Posterior vena cava (tissue), 2 donors: ENCODE measurements at places on chromosomes 16 and 17. TPM values are rescaled to one million over a fixed set of nuclear protein-coding genes. Genes with fewer than 3 reads are reported as not detected.

- DNase-seq: no peak
Measured at GRCh38 chr17:3697103-3697476, 1.1 kb upstream of the P2RX5 start.

- DNase-seq: no peak
Measured at GRCh38 chr17:15194859-15195277, 70.3 kb downstream of the PMP22 start.

GRCh38 chr17:44910231-44911106 lies 4.8 kb downstream of the GFAP start:
- DNase-seq: peak; percentile 60

DNA sequence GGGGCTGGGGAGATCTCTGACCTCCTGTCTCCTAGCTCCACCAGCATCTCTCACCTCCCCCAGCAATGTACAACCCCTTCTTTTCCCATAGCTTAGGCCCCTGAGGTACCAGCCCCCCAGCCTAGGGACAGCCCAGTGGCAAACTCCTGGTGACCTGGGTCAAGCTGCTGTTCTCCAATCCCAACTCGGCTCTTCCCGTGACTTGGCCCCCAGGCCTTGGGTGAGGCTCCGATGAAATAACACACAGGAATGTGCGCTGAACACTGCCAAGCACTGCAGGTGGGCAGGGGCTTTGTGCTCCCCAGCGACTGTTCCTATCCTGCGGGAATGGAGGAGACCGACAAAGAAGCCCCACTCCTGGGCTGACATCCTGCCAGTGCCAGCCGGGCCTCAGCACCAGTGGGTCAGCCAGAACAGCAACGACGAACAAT lies 63.7 kb upstream of the AMZ2 start:
- DNase-seq: no peak

DNA sequence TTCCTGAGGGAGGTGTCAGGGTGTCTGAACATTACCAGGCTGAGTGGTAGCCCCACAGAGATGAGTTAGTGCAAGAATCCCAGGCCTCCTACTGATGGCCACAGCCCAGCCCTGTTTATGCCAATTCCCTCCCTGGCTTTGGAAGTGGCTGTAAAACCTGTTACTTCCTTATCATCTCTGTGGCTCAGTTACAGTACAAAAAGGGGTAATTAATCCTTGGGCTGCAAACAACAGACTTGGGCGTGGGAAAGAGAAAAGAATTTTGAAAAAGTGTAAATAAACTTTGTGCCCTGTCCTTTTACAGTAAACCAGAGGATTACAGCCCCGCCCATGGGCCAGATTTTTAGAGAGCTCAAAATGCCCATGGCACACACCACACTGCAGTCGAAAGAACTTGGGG lies 73.1 kb upstream of the AXIN2 start:
- DNase-seq: no peak

GRCh38 chr17:45311760-45312476 lies 4.9 kb downstream of the MAP3K14 start:
- no peak for DNase-seq

DNA sequence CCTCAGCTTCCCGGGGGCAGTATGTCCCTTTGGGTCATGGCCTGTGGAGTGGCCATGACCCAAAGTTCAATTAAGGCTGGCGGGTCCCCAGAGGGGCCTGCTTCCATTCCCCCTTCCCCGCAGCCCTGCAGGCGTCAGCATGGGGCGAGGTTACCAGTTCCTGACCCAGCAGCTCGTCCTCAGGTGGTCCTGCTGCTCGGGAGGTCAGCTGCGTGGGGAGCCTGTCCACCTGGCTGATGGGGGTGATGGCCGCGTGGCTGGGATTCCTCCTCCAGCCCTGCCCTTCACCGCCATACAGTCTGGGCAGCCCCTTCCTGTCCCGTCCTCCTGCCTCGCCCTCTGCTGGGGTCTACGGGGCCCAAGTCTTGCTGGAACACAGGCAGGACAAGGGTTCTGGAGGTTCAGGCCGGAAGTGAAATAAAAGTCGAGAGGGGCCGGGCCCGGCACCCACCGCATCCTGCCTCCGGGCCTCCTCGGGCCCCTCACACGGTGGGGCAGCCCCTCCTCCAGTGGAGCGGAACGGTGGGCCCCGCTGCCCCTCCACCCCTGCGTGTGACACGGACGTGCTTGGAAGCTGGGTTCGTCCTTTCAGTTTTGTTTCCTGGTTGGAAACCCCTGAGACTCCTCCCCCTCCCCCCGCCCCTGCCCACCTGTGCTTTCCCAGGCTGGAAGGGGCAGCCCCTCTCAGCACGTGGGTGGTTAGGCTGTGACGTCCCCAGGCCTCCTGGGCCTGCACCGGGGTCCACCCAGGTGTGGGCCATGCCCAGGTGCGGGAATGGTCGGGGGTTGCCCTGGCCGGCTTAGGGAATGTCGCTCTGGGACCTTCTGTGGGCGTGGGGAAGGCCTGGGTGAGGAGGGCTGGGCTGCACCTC lies 6.8 kb downstream of the UBALD2 start:
- DNase-seq: no peak

- no peak for DNase-seq
Measured at GRCh38 chr17:8360751-8361150, 15.8 kb downstream of the KRABD2 start.

DNA sequence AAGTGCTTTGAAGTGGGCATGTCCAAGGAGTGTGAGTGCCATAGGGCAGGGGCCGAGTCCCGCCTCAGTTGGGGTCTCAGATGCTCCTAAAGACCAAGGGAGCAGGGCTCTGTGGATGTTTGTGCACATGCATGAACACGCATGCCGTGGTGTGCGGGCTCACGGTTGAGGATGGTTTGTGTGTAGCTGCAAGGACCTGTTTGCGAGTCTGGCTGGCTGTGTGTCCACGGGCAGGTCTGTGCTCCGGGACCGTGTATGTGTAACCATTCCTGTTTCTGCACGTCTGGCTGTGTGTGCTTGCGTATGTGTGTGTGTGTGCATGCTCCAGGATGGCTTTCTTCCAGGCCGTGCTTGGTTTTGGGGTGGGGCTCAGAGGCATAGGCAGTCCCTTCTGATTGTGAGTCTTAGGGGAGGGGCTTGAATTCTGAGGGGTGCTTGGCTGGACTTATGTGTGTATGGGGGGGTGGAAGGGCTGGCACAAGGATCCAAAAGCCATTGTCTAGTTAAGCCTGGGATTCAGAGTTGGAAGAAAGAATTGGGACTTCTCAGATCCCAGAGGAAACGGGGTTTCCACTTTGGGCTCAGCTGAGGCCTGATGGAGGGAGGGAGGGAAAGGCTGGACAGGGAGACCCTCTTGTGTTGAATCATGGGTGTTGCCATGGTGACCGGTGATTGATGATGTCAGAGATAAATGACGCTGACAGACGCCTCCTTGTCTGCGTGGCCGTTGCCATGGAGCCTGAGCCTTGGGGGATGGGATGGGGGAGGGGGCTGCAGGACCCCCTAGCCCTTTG lies 14.4 kb downstream of the GJD3 start:
- no peak for DNase-seq

GRCh38 chr16:31270795-31271194 lies 11.0 kb downstream of the ITGAM start:
- DNase-seq: no peak

- peak; percentile 78 for DNase-seq
Measured at GRCh38 chr17:50194140-50194933, 7.1 kb downstream of the COL1A1 start.

GRCh38 chr16:55248494-55248893 lies 75.5 kb upstream of the IRX6 start:
- DNase-seq: no peak

GRCh38 chr16:65012357-65012756 lies 109.5 kb downstream of the CDH11 start:
- no peak for DNase-seq

DNA sequence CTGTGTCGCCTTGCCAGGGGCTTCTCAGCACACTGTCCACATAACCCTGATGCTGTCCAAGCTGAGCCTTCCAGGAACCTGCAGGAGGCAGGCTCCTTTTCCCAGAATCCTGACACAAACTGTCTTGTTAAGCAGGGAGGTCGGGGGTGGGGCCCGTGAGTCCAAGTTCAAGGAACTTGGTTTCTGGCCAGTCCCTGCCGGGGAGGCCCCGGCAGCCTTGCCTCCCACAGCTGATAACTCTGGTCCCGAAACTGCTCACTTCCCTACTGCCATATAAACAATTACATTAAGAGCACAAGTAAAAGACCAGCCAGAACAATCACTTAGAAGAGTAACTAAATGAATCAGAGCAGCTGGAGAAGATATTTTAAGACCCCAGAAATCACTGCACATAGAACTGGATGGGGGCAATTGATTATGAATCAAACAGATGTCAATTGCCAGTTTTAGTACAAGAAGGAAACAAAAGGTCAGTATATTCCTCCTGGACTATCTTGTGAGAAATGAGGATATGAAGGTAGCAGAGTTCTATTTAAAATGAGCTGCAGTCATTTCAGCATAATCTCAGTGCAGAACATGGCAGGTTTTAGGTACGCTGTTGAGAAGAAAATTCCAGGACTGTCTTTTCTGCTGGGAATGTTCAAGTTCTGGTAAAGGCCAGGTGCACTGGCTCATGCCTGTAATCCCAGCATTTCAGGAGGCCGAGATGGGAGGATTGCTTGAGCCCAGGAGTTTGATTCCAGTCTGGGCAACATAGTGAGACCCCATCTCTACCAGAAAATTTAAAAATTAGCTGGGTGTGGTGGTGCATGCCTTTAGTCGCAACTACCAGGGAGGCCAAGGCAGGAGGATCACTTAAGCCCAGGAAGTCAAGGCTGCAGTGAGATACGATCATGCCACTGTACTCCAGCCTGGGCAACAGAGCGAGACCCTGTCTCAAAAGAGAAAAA lies 169.8 kb downstream of the PITPNC1 start:
- peak; percentile 87 for DNase-seq

DNA sequence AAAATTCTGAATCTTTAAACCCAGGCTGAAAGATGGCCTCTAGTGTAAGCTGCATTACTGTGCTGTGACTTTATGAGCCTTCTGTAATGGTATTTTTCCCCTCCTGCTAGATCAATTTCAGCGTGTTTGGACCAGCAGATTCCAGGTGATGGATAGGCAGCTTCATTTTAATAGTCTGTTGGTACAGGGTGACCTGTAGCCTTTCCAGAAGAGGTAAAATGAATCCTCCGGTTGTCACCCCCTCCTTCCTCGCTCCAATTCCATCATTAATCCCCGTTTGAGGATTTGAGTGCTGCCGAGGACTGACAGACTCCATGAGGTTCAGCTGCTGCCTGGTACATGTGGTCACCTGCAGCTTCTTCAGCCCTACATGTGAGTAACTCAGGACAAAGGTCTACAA lies 48.9 kb downstream of the MYH3 start:
- no peak for DNase-seq

DNA sequence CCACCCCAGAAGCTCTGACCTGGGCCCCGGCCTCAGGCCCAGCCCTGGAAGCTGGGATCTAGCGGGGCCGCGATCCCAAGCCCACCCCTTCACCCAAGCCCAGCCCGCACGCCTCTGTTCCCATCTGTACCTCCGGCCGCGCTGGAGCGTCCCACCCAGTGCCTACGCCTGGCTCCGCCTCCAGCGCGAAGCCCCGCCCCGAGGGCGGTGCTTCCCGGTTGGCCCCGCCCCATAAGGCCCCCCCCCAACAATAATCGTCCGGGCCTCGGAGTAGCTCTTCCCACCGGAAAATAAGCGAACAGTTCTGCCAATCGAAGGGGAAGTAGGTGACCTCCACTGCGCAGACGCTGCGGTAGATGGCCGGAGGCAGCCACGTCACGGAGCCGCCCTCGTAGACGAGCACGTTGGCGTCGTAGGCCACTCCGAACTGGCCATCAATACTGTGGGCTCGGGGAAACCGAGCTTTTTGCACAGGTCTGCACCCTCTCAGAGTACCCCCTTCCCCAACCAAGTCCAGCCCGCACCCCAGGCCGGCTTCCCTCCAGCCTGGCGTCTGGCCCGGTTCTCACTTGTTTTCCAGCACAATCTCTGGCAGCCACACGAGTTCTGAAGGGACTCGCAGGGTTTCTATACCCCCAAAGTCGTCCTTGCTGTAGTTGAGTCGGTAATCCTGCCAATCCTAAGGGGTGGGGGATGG lies 1.1 kb downstream of the CHRNE start:
- peak; percentile 91 for DNase-seq

- no peak for DNase-seq
Measured at GRCh38 chr16:1034230-1035065, 38.1 kb upstream of the SSTR5 start.

GRCh38 chr17:80798595-80799537 lies 192.8 kb upstream of the CHMP6 start:
- DNase-seq: no peak

GRCh38 chr16:20372701-20373100 lies 20.2 kb upstream of the UMOD start:
- no peak for DNase-seq

DNA sequence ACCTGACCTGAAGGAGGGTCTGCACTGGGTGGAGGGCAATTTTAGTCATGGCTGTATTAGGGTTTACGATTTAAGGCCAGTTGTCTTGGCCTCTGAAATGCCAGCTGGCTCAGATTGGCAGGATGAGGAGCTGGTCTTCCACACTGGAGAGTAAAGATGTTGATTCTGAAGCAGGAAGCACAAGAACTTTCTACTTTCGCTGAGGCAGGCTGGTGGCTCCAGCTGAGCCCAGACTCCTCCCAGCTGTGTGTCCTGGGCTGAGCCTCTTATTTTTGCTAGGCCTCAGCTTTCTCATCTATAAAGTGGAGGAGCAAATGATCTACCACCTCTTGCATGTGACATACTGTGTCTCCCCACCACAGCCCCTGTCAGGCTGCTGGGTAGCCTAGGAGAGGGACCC lies 74.4 kb downstream of the MRM1 start:
- no peak for DNase-seq

TMEM220 gene
- total RNA-seq: 11.8 TPM

CES1 gene
- total RNA-seq: 95.9 TPM

KRTAP4-3 gene
- total RNA-seq: not detected

WNT9B gene
- total RNA-seq: 1.8 TPM

PERCC1 gene
- not detected for total RNA-seq

OTOP2 gene
- total RNA-seq: not detected

SLC12A3 gene
- total RNA-seq: not detected

CCL3 gene
- 2.0 TPM for total RNA-seq

GSG1L gene
- not detected for total RNA-seq

CHRNB1 gene
- total RNA-seq: 7.8 TPM
